ENCODE measurements at places on chromosomes 2 and 18.
A peak's percentile ranks its signal among the peaks of the same experiment; 100 is the strongest.

GRCh38 chr2:27255187-27255586 is 7.7 kb downstream of the SLC30A3 start:
- no peak for DNase-seq

GRCh38 chr18:79639072-79639829 is 40.4 kb upstream of the CTDP1 start:
- DNase-seq = no peak

- no peak for DNase-seq
These were observed 169.5 kb upstream of the MAP3K20 start for GRCh38 chr2:172905937-172906811.

DNA sequence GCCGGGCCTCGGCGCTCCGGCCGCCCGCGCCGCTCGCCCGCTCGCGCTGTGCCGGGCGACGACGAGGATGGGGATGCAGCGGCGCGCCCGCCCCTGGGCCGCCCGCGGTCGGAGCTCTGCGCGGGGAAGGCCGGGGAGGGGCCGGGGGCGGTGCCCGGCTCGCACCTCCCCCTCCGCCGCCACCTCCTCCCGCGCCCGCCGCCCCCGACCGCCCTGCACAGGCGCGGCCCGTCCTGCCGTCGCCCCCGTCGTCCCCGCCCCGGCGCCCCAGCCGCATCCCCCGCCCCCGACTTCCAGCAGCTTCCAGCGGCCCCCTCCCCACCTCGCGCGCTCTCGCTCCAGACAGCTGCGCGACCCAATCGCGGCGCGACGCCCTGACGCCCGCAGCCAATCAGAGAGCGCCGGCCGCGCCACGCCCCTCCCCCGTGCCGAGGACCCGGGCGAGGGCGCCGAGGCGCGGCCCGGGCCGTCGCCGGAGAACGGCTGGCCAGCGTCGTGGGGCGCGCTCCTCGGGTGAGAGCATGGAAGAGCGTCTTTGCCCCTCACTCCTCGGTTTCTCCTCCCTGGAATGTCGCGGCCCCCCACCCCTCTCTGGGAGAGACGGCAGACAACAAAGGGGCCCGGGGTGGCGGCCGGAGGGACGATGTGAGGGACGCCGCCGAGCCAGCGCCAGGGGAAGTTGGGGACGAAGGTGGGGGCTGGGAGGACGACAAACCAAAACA is at the start of gene MBOAT2:
Gene MBOAT2 (minus strand): TSS at position 69 of the 722 bp plus-strand sequence. CDS start 70 bp downstream, outside the sequence.
- peak; percentile 98 for DNase-seq

GRCh38 chr18:63994783-63995399 is 25.0 kb downstream of the SERPINB8 start:
- no peak for DNase-seq

- DNase-seq = no peak
These were observed 58.3 kb downstream of the CCDC150 start for GRCh38 chr2:196697825-196698224.
